ENCODE measurements at places on chromosomes 7 and 10.

GRCh38 chr7:15011289-15011688 lies 108.7 kb upstream of the DGKB start:
- no peak for DNase-seq

- DNase-seq = no peak
Measured at GRCh38 chr7:82745117-82745516, 301.5 kb upstream of the CACNA2D1 start.

DNA sequence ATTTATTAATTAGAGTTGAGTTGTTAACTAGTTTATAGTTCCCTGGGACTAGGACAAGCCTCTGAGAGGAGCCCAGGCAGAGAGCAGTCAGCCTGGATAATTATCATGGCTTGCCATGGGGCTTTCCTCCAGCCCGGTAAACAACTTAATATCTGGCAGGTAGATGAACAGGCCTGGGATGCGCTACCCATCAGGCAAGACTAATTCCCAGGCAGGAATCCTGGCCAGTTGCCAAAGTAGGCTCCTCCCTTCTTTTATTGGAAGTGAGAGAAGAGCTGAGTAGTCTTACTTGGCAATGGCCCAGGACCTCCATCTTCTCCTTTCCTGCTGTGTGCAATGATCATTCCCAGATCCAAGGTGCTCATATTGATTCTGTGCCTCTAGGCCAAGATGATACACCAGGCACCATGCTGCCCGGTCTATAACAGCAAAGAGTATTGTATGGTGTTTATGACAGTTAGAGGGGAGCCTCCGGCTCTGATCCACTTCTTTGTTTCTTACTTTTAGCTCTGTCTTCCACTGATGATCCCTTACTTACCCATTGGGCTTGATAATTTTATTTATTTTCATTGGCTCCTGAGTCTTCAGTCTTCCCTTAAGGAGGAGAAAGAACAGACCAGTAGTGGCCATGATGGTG lies 408.7 kb downstream of the REEP3 start:
- DNase-seq = no peak

GRCh38 chr10:67837541-67838314 lies at the start of gene DNAJC12:
Gene DNAJC12, minus strand, starts transcription at chr10:67838188. Its CDS starts 177 bp downstream, at chr10:67838011.
- DNase-seq = no peak

DNA sequence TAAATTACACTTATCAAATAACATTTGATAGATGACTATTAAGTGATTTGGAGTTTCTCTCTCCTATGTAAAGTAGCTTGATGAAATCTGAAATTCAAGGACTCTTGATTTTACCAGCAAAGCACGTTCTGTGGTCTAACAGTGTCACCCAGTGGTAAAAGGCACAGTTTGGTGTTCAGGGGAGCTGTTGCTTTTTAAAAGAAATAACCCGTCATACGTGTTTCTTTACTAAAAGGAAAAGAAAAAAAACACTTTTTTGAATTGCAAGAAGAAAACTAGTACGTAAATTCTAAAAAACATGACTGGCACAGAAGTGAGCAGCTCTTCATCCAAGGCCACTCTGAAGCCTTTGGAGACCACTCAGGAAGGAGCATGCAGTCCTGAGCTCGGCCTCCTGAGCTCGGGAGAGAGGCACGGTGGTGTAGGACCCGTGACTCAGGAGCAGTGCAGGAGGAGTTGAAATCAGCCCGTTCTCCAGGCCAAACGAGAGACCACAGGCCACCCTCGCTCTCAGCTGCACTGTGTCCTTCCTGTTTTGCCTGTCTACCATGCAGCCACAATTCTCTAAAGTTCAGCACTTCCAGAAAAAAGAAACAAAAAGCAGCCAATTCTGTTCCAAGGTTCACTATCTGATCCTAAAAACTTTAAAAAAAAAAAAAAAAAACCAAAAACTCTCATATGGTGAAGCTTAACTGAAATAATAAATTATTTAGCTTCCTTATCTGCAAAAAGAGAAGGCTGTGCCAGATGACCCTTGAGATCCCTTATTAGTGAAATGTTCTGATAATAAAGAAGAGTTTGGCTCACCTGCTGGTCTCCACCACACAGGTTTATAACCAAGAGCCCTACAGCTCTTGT lies 212.6 kb upstream of the FRMD4A start:
- no peak for DNase-seq

- DNase-seq = no peak
Measured at GRCh38 chr7:24073651-24074420, 210.2 kb upstream of the NPY start.

DNA sequence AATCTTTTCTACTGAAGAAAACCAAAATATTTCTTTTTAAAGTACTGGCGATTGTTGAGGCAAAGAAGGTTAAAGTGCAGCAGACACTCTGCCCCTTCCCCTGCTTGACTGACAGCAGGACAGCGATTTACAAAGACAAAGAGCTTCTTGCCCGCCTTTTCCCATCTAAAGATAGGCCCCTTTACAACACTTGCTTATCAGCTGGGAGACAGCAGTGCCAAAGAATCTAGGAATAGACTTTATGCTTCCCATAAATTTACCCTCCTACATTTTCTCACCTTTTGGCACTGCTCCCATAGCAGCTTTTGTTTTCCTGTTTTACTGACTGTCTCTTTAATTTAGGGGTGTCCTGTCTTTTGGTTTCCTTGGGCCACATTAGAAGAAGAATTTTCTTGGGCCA lies 824.1 kb downstream of the CCSER2 start:
- DNase-seq = no peak

DNA sequence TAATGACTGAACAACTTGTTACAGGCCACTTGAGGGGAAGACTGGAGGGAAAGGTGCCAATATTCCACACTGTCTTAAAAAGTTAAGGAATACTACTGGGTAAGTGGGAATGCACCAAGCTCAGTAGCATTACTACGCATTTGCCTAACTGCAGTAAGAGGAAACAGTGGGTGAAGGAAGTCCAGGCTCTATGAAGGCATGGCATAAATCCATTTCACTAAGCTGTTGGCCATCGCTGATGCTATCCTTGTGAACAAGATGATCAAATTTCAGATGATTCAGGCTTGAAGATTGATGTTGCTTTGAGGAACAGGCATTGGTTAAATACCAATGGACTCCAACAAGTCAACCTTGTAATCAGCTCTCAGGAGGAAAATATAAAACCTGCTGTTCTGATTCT lies 44.2 kb upstream of the TES start:
- DNase-seq = no peak

GRCh38 chr7:131034166-131034881 lies 293.4 kb upstream of the MKLN1 start:
- DNase-seq = no peak

DNA sequence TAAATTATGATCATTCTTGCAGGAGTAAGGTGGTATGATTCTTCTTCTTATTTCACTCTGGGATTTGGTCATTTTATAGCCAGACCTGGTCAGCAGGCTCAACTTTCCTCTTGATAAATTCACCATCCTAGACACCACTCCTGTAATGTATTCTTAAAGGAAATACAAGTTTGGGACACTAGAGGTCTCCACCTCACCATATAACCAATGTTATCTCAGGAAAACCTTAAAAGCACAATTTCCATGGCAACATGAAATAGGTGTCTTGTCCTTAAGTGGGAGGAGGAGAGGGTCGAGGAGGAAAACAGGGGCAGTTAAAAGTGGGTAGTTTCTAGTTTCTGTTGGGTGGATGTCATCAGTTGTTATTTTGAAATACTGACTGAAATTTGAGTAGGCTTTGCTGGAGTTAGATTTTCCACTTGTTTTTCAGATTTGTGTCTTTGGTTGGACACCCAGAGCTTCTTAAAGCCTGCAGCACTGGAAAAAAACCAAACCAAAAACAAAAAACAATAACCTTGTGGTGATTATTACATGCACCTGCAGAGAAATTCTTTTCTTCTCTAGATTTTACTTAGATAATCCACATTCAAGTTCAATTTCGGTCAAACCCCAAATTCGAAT lies 163.1 kb downstream of the PRKCQ start:
- DNase-seq = no peak

GRCh38 chr10:2077231-2077630 lies 339.9 kb upstream of the ADARB2 start:
- DNase-seq = no peak

GRCh38 chr7:91348711-91349110 lies 84.5 kb downstream of the FZD1 start:
- DNase-seq = no peak

DNA sequence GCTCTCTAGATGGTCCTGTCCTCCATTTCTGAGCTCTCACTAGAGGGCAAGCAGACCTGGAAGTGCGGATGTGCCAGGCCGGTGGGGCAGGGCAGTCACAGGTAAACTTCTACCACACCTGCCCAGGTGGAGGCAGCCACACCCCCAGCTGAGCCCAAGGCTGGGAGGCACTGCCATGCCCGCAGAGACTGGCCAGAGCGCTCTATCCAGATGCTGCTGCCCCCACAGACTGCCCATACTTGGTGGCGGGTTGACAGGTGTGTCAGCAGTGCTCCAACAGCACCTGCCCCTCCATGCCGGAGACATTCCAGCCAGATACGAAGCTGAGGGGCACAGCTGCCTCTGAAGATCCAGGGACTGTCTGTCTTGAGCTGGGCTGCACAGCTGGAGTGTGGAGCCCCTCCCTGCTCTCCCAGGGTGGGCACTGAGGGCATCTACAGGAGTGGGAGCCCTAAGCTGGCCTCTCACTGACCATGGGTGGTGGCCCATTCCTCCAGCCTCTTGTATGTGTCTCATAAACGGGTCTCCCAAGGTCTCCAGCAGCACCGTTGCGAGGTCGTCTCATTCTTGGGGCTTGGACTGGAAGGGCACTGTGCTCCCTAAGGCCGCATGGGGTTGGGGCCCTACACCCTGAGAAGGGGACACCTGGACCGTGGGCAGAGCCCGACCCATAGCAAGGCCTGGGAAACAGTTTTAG lies 38.2 kb upstream of the PPIF start:
- DNase-seq = no peak

GRCh38 chr10:129057856-129058663 lies 409.0 kb upstream of the MGMT start:
- peak; percentile 7 for DNase-seq

DNA sequence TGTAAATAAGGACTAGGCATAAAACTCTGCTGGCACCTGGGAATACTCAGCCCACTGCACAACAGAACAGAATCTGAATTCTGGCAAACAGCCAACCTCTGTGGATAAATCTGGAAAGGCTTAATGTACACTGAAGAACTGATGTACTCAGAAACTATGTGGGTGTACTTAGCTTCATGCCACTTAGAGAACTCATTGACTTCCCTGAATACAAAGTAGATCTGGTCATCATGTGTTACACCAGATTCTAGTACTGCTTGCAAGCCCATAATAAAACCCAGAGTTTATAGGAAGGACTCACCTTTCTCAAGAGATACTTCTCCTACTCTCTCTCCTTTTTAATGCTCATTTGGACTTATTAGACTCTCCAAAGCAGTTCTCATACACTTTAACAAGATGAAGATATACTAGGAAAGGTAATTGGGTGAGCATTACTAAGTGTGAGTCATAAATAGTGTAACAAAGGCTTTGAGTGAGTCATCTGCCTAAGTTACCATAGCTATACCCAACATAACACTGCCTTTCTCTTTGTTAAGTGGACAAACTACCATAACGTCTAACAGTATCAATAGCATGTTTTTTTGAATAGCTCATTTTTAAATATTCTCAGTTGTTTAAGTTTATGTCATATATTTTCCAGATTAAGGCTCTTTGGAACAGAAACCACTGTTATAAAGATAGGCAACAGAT lies 309.1 kb downstream of the MDFIC start:
- DNase-seq = no peak

DNA sequence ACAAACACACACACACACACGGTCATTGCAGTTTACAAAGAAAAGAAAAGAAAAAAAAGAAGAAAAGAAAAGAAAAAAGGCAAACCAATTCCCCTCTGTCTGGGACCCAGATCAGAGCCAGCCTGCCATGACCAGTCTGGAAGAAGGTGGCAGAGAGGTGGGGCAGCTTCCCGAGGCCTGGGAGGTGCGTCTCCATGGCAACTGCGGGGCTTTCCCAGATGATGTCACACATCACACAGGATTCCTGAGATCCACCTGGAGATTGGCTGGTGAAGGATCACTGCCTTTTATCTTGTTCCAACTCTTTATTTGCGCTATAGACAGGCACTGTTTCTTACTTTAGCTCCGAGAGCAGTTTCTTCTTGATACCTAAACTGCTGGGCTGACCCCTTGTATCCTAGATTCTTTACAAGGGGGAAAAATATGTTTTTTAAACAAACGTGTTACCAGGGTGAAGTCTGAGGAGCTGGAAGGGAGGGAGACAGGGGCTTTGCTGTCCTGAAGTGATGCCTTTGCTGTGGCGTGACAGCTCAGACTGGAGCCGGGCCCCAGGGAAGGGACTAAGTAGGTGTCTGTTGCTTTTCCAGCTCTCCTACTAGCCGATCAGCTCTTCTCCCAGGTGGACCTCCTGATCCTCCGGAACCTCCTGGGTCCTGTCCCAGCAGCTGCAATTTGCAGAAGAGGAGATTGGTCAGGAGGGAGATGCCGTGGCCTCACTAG lies 298.5 kb downstream of the KLF6 start:
- no peak for DNase-seq

DNA sequence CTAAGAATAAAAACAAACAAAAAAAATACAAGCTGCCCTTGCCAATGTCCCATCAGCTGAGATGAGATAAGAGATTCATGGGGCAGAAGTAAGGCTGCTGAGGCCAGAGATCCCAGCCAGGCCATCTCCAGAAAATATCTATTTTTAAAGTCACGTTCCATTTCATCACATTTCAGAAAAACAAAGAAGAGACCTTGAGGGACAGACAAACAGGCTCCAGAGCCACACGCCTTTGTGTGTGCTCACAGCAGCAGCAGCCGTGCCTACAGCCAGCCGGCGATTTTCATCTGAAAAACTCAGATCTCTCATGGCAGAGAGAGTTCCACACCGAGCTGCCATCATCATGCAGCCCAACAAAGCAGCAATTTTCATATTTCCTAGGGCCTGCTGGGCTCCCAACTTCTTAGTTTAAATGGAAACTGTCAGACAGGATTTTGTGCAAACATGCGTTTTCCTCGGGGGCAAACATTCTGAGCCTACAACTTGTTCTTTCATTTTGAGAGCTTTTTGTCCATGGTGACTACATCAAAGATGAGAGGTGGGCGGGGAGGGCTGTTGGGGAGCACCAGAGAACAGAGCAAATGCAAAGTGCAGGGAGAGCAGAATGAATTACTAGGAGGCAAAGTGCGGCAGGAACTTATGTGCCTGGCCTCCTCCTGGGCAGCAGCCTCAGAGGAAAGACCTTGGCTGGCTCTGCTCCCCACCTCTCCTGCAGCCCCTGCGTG lies 38.8 kb downstream of the DLG5 start:
- no peak for DNase-seq

DNA sequence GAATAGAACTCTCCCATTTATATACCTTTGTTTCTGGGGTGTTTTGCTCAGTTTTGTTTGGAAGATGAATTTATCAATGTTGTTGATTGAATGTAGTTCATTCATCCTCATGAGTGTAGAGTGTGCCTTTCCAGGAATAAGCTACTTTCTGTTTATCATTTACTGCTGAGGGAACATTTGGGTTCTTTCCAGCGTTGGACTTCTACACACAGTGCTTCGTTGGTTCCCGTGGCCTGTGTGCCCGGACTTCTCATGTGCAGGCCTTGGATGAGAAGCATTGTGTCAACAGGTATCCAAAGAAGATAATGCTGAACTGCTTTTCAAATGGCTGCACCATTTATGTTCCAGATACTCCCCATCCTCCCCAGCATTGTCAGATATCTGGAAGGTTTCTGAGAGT lies 107.6 kb upstream of the TNS3 start:
- DNase-seq = no peak

GRCh38 chr7:51451751-51452476 lies 135.3 kb upstream of the COBL start:
- DNase-seq = no peak

- no peak for DNase-seq
Measured at GRCh38 chr7:125526958-125527357, 597.3 kb upstream of the POT1 start.

All from stimulated activated CD8-positive, alpha-beta memory T cell treated with anti-CD3 and anti-CD28 coated beads, Interleukin-4, amount 100 ng/mL, for 1 hour (primary cell).